ENCODE measurements at places on chromosomes 12 and 14. TPM values are rescaled to one million over a fixed set of nuclear protein-coding genes. Genes with fewer than 3 reads are reported as not detected.

The CLEC9A gene
- 2.5 TPM for polyA plus RNA-seq

GRCh38 chr14:33738029-33738428, 212.8 kb downstream of the EGLN3 start:
- DNase-seq, result no peak

- no peak for DNase-seq
Measured at GRCh38 chr12:50542448-50542847, 37.7 kb downstream of the DIP2B start.

DNA sequence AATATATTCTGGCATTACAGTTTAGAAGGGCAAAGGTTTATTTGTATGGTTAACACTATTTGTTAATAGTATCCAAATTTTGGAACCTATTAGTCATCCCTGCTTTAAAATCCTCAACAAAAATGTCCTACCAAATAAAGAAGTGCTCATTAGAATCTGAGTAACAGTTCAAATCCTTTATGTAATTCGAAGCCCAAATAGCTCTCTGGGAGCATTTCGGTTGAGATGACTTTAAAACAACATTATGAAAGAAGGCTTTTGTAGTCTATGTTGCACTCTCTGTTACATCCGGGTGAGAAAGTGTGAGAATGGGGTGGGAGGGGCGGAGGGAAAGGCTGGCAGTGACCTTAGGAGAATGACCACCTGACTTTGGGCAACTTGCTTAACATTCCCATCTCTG, 59.7 kb downstream of the SLC38A1 start:
- no peak for DNase-seq

DNA sequence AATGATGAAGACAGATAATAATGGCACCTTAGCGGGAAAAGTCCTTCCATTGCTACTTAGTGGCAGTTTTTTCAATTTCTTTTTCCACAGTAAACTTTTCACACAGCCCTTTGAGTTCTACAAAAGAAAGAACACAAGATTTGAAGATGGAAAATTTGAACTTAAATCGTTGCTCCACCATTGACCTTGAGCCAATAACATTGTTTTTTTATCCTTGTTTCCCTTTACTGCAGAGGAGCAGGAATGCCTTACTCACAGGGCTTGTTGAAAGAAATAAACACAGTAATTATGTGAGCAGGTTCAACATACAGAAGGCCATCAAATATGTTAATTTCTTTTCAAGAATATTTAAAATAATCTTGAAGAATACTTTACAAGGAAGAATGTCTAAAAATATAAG, 181.5 kb upstream of the KRR1 start:
- DNase-seq, result no peak

GRCh38 chr14:69696633-69697557, 70.0 kb upstream of the SRSF5 start:
- no peak for DNase-seq
